Activated naive CD8-positive, alpha-beta T cell treated with anti-CD3 and anti-CD28 coated beads for 36 hours (primary cell): ENCODE measurements at places on chromosomes 4 and X.

- no peak overlapping the region for H3K27ac ChIP-seq
- H3K27me3 ChIP-seq: no peaks in the 10 kb centered on the region
- H3K4me3 ChIP-seq: no peak overlapping the region
- H3K4me1 ChIP-seq: no peaks in the 10 kb centered on the region
These were observed 45.9 kb upstream of the GPC4 start for GRCh38 chrX:133461231-133461630.

- H3K36me3 ChIP-seq: peaks cover 13% of the 10 kb centered on the region
- H3K4me1 ChIP-seq: peaks cover 11% of the 10 kb centered on the region
- no peak for DNase-seq
- H3K27me3 ChIP-seq: no peaks in the 10 kb centered on the region
- H3K4me3 ChIP-seq: no peak overlapping the region
- H3K27ac ChIP-seq: no peak overlapping the region
These were observed 36.5 kb downstream of the KLHL15 start for GRCh38 chrX:23990455-23990854.

- H3K36me3 ChIP-seq: no peaks in the 10 kb centered on the region
- no peak overlapping the region for H3K27ac ChIP-seq
- peaks cover 10% of the 10 kb centered on the region for H3K27me3 ChIP-seq
- H3K4me1 ChIP-seq: no peaks in the 10 kb centered on the region
- H3K4me3 ChIP-seq: no peak overlapping the region
These were observed 90.4 kb upstream of the LDB2 start for GRCh38 chr4:16988814-16989213.

DNA sequence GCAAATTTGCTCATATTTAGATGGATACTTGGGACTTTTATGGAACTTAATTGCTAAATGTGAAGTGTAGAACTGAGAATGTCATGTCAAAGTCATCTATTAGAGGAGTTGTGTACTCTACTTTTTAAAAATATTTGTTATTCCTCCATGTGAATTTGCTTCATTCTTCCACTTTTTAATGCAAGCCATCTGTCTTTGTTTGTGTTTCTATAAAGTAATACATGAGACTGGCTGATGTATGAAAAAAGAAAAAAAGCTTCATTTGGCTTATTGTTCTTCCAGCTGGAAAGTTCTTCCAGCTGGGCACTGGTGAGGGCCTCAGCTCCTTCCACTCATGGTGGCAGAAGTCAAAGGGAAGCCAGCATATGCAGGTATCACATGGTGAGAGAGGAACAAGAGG is 114.6 kb upstream of the GRID2 start:
- H3K27me3 ChIP-seq: no peaks in the 10 kb centered on the region
- H3K27ac ChIP-seq: no peak overlapping the region
- H3K4me3 ChIP-seq: no peak overlapping the region
- H3K36me3 ChIP-seq: no peaks in the 10 kb centered on the region
- DNase-seq: no peak
- H3K4me1 ChIP-seq: no peaks in the 10 kb centered on the region

DNA sequence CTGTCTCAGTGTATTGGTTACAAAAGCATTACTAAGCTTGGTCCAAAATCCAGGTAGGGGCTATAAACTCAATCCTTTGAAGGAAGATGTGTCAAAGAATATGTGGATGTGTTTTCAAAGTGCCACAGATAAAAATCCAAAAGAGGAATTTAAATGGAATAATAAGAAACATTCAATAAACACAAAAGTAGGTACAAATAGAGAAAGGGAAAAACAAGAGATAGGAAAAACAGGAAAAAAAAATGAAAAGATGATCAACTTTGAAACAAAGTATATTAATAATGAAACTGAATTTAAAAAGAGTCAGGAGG is 64.0 kb downstream of the PPP4R3C start:
- H3K4me3 ChIP-seq: no peak overlapping the region
- H3K27me3 ChIP-seq: no peaks in the 10 kb centered on the region
- H3K36me3 ChIP-seq: no peaks in the 10 kb centered on the region
- no peak overlapping the region for H3K27ac ChIP-seq

DNA sequence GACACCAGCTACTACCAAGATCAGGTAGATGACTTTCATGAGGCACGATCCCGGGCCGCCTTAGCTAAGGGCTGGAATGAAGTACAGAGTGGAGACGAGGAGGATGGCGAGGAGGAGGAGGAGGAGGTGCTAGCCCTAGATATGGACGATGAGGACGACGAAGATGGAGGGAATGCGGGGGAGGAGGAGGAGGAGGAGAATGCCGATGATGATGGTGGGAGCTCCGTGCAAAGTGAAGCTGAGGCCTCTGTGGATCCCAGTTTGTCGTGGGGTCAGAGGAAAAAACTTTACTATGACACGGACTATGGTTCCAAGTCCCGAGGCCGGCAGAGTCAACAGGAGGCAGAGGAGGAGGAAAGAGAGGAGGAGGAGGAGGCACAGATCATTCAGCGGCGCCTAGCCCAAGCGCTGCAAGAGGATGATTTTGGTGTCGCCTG is 481 bp downstream of the UTP3 start:
- H3K27me3 ChIP-seq: no peaks in the 10 kb centered on the region
- H3K27ac ChIP-seq: peak overlapping the region; percentile 97
- H3K4me3 ChIP-seq: peak overlapping the region; percentile 100
